ENCODE measurements at places on chromosomes 5 and 9. TPM values are rescaled to one million over a fixed set of nuclear protein-coding genes. Genes with fewer than 3 reads are reported as not detected.

- DNase-seq = no peak
Observed at GRCh38 chr9:92353051-92353450, 27.3 kb downstream of the CENPP start.

WWC1 gene
- 1.8 TPM for total RNA-seq

- DNase-seq = peak; percentile 10
Observed at GRCh38 chr9:93172666-93173364, 11.1 kb upstream of the WNK2 start.

DNA sequence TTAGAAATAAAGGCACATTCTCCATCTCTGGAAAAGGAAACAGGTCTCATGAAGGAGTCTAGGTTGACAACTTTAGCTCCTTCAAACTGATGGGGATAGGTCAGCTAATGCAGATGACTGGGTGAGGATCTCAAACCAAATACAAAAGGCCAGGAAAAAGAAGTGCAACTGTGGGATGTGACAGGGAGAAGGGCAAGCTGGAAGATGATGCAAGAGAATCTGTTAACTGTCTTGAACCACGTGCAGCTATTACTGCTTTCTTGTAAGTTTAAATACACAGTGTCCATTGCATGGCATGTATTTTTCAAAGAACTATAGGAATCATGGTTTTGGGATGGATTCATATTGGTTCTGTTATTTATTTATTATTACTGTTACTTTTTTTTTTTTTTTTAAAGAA, 331.8 kb downstream of the NDUFS4 start:
- no peak for DNase-seq

- no peak for DNase-seq
Observed at GRCh38 chr5:179304871-179305270, 40.4 kb downstream of the ADAMTS2 start.

DNA sequence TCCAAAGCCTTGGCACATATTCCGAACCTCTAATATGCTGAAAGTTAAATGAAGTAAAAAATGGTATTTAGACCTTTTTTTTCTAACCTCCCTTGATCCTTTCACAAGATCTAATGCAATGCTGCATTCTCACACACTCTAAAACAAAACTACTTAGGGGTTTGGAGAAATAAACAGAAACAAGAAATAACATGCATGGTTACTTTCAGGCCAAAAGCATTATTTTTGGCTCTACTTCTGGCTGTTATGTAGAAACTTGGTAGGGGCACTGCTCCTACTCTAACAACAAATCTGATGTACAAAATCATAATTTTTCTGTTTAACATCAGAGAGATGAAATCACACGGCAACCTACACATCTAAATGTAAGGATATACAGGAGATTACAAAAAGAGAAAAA, 51.2 kb downstream of the CHD1 start:
- no peak for DNase-seq

TSLP gene
- 4.5 TPM for total RNA-seq

- DNase-seq = peak; percentile 74
Observed at GRCh38 chr5:36739751-36740221, 133.4 kb downstream of the SLC1A3 start.

- no peak for DNase-seq
Observed at GRCh38 chr5:39328731-39329130, 35.6 kb downstream of the C9 start.

DNA sequence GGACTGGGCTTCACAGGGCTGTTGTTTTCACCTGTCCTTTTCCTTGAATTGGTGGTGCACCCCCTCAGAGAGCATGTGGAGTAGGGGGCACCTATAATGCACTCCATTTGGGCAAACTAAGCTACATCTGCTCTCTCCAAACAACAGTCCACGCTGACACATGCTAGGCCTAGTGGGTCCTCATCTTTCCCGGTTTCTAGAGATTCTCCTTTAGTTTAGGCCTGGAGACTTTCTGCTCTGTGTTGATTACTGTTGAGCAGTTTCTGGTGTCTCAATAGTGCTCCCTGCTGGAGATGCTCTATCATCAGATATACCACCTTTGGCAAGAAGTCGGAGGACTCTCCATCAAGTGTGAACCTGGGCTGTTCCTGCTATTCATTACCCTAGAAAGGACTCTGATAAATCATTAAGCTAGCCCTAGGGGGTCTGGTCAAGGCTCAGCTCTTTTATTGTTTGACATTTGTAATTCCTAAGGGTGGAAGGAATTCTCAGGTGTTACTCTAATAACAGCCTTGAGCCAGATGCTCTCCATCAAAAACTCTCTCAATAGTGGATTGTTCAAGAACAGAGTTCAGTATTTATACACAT, 64.0 kb upstream of the FYB1 start:
- no peak for DNase-seq

C9orf50 gene
- total RNA-seq = not detected

COX7C gene
- 2,062 TPM for total RNA-seq

DNA sequence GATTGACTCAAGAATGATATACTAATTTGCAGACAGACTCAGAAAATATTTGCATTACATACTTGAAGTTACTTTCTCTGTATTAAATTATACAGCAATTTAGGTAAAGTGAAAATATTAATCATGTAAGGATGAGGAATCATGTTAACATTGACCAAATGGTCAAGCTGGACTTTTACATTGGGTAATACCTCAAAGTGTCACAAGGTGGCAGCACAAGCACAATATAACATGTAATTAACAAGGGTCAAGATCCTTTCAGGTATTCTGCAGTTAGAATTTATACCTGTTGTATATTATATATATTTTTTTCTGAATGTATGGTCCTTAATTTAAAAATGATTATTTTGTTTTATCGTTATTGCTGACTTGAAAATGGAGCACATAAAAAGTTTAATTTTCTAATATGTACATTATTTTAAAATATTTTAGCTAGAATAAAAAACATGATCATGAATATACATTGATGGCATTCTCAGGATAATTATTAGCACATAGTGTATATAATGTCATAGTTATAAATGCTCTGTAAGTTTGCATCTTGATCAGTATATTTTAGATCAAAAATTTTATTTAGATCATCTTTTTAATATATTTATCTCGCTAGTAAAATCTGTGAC, 8.6 kb downstream of the HAPLN1 start:
- DNase-seq = no peak

- no peak for DNase-seq
Observed at GRCh38 chr5:9278921-9279603, 266.8 kb downstream of the SEMA5A start.

All from Right ventricle myocardium superior (tissue), 1 donor.